CD4-positive, alpha-beta T cell treated with Interleukin-1 beta for 1 hour (primary cell): ENCODE measurements at places on chromosomes 1 and 21.

DNA sequence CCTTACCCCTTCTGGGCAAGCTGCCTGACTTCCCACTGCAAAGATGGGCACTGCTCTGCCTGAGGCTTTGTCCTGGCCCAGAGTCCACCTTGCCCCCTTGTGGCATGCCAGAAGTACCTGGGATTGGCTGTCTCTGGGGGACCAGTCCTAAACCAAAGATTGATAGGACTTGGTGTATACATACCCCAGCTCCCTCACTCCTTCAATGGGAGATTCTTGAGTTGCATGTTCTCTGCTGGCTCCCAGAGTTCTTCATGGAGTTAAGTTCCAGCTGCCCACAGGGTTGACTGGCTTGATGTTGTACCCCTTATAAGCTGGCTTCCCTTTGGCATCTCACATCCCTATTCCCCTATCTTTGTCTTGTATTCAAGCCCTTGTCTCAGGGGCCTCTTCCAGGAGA lies 244.8 kb downstream of the GRIK3 start:
- no peak for DNase-seq

- no peak for DNase-seq
These were observed 18.1 kb upstream of the WASF2 start for GRCh38 chr1:27507960-27508665.

DNA sequence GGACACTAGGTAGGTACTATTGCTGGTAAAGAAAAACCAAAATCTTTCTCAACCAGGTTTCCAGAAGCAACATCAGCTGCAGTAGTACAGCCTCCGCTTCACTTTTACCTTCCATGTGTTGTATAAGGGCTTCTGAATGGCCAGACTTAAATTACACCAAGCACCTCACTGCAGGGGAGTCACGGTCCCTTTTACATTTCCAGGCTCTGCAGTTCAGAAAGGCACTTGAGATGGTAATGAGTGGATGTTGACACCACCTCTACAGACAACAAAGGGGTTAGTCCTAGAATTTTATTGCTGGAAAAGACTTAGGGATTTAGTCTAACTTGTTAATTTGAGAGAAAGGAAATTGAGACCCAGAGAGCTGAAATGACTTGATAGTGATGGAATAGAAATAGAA lies 12.0 kb upstream of the DUSP12 start:
- DNase-seq = no peak

DNA sequence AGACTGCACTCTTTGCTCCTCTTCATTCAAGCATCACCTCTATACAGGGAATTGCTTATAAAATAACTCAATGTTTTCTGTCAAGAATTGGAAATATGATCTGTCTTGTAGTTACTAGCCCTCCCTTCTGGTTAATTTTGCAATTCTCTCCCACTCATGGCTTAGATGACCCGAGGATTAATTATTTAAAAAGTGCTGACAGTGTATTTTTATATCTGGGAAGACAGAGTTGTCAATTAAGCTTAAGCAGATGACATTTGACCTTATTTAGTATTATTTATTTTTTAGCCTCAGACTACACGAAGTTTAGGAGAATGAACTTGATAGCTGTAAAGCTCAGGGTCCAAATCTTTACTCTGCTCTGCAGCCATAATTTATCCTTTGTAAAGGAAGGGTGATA lies 538.5 kb downstream of the NEGR1 start:
- no peak for DNase-seq

DNA sequence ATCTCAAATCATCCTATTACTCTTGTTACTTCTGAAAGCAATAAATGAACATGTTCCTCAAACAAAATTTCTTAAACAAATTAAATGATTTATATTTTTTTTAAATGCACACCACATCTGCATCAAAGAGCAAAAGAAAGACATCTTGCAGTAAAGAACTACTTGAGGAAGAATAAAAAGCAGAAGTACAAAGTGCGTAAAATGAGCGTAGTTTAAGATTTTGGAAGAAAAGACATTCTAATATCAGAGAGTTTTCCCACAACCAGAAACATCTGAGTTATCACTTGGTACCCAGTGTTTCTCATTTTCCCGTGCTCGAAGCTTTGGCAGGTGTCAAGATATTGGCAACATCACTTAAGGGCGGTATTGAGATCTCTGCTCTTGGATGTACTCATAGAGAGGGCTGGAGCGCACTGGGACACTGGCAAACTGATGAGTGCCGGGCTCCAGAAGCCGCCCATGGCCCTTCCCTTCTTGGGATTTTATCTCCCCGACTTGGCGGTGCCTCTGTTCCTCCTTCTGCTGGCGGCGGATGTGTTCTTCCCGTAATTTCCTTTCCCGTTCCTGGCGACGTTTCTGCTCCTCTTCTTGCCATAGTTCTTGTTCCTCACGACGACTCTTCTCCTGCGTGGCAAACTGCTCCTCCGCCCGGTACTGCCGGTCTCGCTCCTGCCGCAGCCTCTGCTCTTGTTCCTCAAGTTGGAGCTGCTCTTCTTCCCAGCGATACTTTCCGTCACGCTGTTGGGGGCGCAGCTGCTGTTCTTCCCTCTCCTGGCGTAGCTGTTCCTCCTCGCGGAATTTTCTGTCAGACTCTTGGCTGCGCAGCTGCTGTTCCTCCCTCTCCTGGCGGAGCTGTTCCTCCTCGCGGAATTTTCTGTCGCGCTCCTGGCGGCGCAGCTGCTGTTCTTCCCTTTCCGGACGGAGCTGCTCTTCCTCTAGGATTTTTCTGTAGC lies 7.9 kb downstream of the TCHH start:
- DNase-seq = no peak

DNA sequence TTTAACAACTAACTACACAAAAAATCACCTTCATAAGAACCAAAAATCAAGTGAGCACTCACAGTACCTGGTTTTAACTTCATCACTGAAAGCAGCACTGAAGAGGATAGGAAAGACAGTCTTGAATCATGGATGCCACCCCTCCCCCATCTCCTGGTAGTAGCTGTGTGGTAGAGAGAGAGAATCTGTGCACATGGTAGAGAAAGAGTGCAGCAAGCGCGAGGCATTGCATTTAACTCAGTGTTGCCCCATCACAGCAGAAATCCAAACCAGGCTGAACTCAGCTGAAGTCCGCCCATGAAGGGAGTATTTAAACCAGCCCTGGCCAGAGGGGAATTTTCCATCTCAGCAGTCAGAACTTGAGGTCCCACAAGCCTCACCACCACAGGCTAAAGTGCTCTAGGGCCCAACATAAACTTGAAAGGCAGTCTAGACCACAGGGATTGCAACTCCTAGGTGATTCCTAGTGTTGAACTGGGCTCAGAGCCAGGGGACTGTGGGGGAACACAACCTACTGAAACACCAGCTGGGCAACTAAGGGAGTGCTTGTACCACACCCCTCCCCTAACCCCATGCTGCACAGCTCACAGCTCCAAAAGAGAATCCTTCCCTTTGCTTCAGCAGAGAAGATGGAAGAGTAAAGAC lies 38.4 kb downstream of the VAV3 start:
- no peak for DNase-seq

- no peak for DNase-seq
These were observed 647.3 kb upstream of the ADAMTS5 start for GRCh38 chr21:27614231-27614630.

DNA sequence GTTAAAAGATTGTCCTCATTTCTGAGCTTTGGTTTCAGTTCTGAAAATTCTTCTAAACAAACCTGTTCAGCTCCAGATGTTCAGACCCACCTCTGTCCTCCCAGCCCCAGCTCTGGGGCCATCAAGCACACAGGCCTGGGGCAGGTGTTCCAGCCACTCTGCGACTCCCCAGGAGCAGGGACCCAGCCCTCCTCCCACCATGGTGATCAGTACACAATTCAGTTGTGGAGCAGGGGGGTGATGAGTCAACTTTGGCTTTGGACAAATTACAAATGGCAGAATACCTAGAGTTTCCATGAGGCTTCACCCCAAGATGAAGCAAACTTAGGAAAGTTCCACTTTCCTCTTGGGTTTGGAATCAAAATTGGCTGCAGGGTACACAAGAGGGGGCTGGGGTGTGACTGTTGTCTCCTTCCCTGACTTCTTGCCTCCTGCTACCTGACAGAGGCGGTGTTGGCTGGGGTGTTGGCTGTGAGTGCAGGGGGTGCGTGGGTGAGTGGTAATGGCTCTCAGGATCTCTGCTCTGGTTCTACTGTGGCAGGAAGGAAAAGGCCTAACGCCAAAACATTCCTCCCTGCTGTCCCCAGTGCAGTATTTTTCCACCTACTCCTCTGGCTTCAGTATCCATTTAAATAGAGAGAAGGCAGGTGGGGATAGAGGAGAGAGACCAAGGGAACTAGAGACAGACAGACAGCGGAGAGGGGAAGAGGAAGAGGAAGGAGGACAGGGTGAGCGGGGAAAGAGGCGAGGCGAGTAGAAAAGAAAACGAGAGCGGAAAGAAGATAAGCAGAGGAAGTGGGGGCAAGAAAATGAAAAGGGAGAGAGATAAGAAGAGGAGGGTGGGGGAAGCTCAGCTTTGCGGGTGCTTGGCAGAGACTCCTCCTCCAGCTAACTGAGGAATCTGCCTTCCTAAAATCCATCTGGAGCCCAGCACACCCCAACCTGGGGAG lies 20.6 kb upstream of the LRRN2 start:
- DNase-seq = no peak

GRCh38 chr1:8687538-8687937 lies 129.9 kb downstream of the RERE start:
- DNase-seq = no peak

DNA sequence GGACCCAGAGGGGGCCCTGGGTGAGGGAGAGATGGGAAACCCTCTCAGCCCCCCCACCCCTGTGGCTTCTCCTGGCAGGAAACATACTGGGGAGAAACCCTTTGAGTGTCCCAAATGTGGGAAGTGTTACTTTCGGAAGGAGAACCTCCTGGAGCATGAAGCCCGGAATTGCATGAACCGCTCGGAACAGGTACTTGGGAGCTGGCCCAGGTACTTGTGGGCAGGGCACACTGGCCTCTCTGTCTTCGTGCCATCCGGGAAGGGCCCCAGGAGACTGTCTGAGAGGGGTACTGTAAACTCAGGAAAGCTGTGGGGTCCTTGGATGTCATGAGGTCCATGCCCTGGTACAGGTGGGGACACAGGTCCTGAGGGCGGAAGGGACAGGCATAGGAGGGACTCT lies 6.0 kb downstream of the ZBTB48 start:
- DNase-seq = no peak

GRCh38 chr21:42238185-42238934 lies 19.4 kb downstream of the ABCG1 start:
- peak; percentile 73 for DNase-seq

DNA sequence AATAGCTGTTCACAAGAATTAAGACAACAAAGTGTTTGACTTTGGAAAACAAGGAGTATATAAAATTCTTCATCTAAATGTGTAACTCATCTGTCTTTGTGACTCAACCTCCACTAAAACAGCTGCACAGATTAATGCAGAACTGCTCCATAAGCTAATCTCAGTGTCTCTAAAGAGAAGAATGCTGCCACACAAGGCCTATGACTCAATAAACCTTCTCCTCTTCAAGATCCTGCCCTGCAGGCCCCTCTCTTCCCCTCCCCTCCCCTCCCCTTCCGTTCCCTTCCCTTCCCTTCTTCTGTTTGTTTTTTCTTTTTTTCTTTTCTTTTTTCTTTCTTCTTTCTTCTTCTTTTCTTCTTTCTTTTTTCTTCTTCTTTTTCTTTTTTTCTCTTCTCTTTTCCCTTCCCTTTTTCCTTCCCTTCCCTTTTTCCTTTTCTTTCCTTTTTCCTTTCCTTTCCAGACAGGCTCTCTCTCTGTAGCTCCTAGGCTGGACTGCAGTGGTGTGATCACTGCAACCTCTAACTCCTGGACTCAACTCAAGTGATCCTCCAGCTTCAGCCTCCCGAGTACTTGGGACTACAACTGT lies 1052.8 kb downstream of the BRINP3 start:
- DNase-seq = no peak

- no peak for DNase-seq
These were observed 871 bp downstream of the SLFNL1 start for GRCh38 chr1:41020654-41021053.

- DNase-seq = no peak
These were observed 21.7 kb downstream of the ASTN1 start for GRCh38 chr1:177142791-177143271.

- DNase-seq = no peak
These were observed 219.6 kb downstream of the PDE4B start for GRCh38 chr1:66012106-66012784.

GRCh38 chr1:34591751-34592629 lies 162.9 kb upstream of the GJB5 start:
- no peak for DNase-seq

- DNase-seq = no peak
These were observed 86.4 kb upstream of the SPATA6 start for GRCh38 chr1:48558366-48558765.
